ENCODE measurements at places on chromosomes 16 and 17.

DNA sequence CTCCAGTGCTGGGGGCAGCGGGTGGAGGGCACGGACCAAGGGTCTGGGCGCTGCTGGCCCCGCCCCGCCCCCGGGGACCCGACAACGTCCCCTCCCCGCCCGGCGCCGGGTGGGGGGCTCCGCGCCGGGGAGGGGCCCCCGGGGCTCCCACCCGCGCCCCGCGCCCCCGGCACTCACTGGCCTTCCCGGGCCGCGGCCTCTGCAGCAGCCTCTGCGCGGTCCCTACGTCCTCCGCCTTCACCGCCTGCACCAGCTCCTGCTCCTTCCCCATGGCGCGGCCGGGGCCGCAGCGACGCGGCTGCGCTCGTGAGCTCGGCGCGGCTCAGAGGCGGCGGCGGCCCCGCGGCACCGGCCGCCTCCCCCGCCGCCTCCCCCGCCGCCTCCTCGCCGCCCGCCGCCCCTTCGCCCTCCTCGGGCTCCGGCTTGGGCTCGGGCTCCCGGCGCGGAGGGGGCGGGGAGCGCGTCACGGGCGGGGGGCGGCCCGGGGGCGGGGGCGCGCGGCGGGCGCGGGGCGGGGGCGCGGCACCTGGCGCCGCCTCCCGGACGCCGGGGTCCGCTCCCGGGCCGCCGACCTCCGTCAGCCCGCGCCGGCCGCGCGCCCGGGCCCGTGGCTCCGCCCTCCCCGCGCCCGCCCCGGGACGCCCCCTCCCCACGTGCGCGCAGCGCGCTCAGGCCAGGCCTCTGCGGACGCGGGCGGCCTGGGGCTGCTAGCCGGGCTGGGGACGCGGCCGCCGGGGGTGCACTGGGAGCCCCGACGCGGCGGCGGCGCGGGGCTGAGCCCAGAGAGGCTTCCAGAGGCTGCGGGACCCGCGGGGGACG, at the start of gene CASKIN1:
Gene CASKIN1 (minus strand): TSS at position 444 of the 819 bp plus-strand sequence. CDS start 173 bp downstream, at position 271.
- peak; percentile 71 for DNase-seq

- DNase-seq, result no peak
These were observed 43.3 kb downstream of the POLR3K start for GRCh38 chr16:9903-10665.

DNA sequence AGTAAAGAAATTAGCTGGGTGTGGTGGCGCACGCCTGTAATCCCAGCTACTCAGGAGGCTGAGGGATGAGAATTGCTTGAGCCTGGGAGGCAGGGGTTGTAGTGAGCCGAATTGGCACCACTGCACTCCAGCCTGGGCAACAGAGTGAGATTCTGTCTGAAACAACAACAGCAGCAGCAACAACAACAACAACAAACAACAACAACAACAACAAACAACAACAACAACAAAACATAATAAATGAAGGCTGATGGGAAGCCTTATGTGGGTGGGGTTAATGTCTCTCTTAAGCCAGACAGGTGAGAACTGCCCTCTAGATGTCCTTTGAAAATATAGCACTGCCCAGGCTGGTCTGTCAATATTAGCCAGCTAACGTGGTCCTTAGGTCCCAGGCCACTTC, 107.3 kb downstream of the MSI2 start:
- DNase-seq, result no peak

DNA sequence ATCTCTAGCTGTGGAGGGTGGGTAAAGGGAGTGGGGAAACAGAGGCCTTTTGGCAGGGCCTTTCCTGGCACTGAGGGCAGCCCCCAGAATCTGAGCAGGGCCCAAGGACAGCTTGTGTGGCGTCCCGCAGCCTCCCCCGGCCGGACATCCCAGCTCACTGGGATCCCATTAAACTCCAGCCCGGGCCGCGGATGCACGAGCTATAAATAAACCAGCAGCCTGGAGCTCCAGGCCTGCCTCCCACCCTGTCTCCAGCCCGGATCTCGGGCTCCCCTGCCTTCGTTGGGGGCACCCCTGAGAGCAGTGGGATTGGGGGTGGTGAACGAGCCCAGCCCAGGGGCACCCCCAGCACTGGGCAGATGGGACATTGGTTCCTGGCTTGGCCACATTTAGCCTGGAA, 13.8 kb upstream of the AATK start:
- no peak for DNase-seq
